ENCODE measurements at places on chromosomes 6 and 20.

DNA sequence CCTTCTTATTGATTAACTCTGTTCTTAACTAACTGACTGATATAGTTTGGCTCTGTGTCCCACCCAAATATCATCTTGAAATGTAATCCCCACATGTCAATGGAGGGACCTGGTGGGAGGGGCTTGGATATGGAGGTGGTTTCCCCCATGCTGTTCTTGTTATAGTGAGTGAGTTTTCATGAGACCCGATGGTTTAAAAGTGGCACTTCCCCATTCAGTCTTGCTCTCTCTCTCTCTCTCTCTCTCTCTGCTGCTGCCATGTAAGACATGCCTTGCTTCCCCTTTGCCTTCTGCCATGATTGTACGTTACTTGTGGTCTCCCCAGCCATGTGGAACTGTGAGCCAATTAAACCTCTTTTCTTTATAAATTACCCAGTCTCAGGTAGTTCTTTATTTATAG is 81.8 kb upstream of the SPACA1 start:
- H3K4me1 ChIP-seq, result no peaks in the 10 kb centered on the region
- no peak overlapping the region for H3K27ac ChIP-seq
- no peak overlapping the region for H3K4me3 ChIP-seq
- no peak for DNase-seq

- DNase-seq, result no peak
- no peaks in the 10 kb centered on the region for H3K27me3 ChIP-seq
- H3K4me3 ChIP-seq, result no peak overlapping the region
- peaks cover 34% of the 10 kb centered on the region for H3K36me3 ChIP-seq
Observed at GRCh38 chr6:31639449-31639861, 13.0 kb downstream of the BAG6 start.

- no peaks in the 10 kb centered on the region for H3K27me3 ChIP-seq
- no peaks in the 10 kb centered on the region for H3K36me3 ChIP-seq
- H3K4me1 ChIP-seq, result no peaks in the 10 kb centered on the region
- no peak overlapping the region for H3K27ac ChIP-seq
- no peak overlapping the region for H3K4me3 ChIP-seq
Observed at GRCh38 chr6:51608383-51608782, 479.0 kb downstream of the PKHD1 start.

DNA sequence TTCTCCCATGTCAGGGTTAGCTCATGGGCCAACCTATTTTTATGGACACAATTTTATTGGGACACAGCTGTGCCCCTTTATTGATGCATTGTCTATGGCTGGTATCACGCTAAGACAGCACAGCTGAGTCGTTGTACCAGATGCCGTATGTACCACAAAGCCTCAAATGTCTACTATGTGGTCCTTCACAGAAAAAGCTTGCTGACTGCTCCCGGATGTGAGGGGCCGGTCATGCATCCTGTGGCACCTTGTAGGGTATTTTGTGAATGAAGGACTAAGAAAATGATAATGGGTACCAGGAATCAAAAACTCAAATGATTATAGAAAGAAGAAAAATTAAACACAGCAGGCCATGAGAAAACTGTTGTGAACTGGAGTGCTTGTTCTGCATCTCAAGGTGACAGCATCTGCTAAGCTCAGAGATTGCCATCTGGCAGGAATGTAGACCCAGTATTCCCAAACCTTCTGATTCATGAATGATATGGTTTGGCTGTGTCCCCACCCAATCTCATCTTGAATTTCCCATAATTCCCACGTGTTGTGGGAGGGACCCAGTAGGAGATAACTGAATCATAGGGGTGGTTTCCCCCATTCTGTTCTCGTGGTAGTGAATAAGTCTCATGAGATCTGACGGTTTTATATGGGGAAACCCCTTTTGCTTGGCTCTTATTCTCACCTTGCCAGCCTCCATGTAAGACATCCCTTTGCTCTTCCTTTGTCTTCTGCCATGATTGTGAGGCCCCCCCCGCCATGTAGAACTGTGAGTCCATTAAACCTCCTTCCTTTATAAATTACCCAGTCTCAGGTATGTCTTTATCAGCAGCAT is 248.5 kb downstream of the TSHZ2 start:
- no peak overlapping the region for H3K27ac ChIP-seq
- H3K36me3 ChIP-seq, result no peaks in the 10 kb centered on the region
- H3K4me3 ChIP-seq, result no peak overlapping the region
- no peaks in the 10 kb centered on the region for H3K27me3 ChIP-seq

DNA sequence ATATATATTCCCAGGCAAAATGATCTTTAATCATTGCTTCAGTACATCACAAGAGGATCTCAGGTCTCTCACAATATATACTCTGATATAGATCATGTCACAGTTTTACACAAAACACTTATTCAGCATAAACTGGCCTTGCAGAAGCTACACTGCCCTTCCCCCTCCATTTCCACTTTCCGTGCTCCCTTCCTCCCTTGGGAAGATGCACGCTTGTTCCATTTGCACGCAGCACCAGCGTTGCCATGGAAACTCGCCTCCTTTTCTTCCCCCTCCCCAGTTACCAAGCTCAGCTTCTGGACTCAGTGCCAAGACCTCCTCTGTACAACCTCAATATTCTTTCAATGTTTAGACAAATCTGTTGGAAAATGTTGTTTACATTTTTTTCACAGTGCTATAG is 154.6 kb downstream of the RFPL4B start:
- no peak overlapping the region for H3K4me3 ChIP-seq
- H3K27me3 ChIP-seq, result no peaks in the 10 kb centered on the region
- no peaks in the 10 kb centered on the region for H3K4me1 ChIP-seq
- H3K27ac ChIP-seq, result no peak overlapping the region
- no peaks in the 10 kb centered on the region for H3K36me3 ChIP-seq
- no peak for DNase-seq

DNA sequence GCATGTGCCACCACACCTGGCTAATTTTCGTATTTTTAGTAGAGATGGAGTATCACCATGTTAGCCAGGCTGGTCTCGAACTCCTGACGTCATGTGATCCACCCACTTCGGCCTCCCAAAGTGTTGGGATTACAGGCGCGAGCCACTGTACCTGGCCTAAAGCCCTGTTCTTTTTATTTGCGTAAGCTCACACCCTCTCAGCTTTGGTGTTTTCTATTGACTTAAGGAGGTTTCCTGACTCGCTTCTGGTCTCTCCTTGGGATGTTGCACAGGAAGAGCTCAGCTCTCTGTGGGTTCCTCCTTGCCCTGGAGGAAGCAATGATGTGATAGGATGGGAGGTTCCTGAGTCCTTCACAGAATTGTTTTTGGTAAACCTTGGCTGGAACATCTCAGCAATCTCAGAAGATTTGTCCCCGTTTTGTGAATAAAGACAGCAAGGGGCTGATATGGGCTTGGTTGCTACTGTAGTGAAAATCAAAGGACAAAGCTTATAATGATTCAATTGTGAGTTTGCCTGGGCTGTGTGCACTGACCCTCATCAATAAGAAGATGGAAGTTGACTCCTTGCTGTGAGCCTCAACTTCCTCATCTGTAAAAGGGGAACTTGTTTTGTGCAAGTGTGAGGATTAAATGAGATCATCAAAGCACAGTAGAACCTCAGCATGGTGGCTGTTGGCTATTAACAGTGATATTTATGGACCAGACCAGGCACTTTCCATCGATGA is 27.0 kb downstream of the TOX2 start:
- no peak overlapping the region for H3K27ac ChIP-seq
- H3K36me3 ChIP-seq, result no peaks in the 10 kb centered on the region
- DNase-seq, result no peak
- no peaks in the 10 kb centered on the region for H3K27me3 ChIP-seq
- H3K4me3 ChIP-seq, result no peak overlapping the region
